ENCODE measurements at places on chromosomes 1 and 21.

- DNase-seq, result no peak
Measured at GRCh38 chr1:62082456-62083363, 111.9 kb upstream of the L1TD1 start.

DNA sequence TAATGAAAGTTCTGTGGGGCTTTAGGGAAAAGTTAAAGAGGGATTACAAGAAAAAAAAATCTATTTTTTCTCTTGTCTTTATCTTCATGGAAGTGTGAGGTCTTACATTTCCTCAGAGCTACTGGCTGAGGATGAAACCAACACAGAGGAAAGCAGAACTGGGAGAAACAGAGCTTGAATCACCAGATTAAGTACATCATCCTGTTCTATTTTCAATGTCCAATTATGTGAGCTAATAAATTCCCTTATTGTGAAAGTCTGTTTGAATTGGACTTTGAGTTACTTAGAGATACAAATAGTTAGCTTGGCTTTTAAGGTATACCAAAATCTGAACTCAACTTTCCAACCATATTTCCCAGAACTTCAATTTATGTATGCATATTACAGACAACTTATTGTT lies 69.2 kb downstream of the LPGAT1 start:
- DNase-seq, result no peak

DNA sequence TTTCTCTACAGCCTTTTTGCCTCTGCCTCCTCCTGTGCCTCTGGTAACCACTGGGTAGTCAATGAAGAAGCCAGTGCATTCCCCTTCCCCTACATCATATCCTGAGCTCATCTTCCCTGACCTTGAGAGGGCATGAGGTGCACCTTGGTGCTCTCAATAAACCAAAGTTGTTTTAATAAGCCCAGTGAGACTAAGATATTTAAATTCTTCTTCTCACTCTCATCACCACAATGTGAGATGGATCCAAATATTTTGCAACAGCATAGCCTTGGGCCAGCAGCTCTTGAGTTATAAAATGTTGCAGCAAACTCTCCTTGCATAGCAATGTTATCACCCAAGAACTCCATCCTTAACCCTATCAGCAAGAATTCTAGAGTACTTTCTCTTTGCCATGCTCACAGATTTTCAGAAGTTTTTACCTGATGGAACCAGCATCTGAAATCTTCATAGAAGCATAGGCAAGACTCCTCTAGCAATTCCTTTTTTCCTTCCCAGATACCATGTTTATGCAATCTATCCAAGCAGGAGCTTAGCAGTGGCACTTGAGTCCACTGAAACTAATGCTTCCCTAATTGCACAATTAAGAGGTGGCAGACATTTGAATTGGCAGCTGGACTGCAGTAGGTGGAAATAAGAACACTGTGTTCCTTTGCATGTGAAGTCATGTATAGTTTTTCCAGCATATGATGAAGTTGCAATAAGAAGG lies 36.8 kb downstream of the CDC7 start:
- DNase-seq, result no peak

DNA sequence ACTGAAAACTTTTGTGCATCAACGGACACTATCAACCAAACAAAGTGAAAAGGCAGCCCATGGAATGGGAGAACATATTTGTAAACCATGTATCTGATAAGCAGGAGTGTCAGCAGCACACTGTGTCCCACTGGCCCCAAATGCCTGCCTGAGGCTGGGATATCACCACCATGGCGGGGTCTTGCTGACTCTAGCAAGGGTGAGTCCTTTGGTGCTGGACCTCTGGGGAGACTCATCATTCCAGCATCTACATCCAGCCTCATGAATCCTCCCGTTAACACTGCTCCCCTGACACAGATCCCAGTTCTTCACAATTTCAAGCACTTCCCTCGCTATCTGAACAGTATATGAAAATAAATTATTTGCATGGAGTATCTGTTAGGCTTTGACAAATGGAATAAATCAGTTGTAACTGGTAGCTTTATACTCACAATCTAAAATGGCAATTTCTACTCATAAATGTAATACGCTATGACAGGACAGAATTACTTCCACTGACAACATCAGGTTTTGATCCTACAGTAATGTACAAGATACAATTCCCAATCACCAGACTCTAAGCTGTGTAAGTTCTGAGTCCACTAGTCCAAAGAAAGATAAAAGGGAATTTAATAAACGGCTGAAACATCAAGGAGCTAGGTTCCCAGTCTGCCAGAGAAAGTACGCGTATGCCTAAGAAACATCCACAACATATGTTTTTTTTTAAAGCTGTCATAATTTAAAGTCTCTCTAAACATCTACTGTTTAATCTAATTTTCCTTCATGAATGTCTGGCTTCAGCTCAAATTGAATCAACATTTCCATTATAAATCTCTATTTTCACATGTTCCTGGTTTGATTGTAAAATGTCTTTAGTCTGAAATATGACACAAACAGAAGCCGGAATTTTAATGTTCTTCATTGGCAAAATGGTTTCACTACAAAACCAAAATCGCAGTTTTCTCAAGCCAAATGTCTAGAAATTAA lies 95.1 kb downstream of the SIPA1L2 start:
- DNase-seq, result no peak

DNA sequence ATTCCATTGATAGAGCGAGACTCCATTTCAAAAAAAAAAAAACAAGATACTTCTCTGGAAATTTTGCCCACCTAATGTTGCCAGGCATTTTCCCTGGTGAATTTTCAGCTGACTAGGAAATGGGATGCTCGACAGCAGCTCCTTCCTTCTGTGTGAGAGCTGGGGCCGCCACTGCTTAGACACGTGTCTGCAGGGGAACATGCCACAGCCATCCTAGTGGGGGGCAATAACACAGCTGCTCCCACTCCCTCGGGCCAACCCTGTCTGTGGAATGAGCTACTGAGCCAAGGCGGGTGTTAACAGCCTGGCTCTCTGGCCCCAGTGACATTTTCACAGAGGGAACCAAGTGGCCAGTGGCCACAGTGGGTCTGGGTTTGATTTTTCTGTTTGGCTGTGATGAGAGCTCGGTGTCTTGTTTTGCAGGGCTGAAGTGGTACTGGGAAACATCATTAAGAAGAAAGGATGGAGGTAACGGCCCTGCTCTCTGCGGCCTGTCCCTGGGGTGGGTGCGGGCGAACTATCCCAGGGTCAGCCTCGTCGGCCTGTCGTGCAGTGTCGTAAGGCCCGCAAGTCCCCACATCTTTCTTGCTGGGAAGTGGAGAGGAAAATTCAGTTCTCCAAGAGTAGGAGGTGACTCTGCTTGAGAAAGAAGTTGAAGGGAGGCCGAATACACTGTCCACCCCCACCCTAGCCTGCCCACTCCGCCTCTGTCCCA lies 39.2 kb downstream of the KCNAB2 start:
- DNase-seq, result no peak

- DNase-seq, result no peak
Measured at GRCh38 chr1:39173119-39173994, 31.1 kb upstream of the MACF1 start.

DNA sequence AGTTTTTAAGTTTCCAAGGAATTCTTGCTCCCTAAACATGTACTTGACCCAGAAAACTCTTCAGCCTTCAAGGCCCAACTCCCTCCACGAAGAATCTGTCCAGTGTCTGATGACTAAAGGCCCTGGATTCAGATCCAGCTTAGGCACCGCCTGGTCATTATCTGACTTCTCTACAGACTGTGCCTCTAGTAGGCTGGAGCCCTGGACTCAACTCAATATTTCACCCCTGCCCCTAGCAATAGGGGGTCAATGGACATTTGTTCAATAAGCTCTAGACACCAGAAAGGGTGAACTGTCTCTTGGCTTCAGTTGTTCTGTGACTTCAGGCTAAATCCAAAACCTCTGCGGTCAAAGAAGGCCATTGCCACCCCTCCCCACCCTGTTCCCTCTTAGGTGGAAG lies 34.5 kb downstream of the NUAK2 start:
- no peak for DNase-seq

DNA sequence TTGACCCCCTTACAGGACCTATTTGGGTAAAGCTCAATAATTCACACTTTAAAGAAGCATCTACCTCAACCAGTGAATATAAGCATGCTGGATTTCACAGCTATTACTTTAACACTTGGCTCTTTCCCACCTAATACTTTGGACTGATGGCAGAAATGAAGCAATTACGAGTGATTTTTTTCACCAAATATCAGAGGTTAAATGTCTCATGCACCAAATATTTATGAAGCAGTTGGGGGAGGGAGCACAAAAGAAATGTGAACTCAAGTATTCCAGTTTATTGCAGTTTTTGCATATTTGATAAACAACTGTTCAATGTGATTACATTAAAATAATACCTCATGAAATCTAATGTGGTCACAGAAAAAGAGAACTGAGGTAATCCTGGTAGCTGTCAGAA lies 223.6 kb downstream of the LRRC7 start:
- no peak for DNase-seq

GRCh38 chr1:14539309-14539708 lies 59.2 kb upstream of the KAZN start:
- DNase-seq, result no peak

DNA sequence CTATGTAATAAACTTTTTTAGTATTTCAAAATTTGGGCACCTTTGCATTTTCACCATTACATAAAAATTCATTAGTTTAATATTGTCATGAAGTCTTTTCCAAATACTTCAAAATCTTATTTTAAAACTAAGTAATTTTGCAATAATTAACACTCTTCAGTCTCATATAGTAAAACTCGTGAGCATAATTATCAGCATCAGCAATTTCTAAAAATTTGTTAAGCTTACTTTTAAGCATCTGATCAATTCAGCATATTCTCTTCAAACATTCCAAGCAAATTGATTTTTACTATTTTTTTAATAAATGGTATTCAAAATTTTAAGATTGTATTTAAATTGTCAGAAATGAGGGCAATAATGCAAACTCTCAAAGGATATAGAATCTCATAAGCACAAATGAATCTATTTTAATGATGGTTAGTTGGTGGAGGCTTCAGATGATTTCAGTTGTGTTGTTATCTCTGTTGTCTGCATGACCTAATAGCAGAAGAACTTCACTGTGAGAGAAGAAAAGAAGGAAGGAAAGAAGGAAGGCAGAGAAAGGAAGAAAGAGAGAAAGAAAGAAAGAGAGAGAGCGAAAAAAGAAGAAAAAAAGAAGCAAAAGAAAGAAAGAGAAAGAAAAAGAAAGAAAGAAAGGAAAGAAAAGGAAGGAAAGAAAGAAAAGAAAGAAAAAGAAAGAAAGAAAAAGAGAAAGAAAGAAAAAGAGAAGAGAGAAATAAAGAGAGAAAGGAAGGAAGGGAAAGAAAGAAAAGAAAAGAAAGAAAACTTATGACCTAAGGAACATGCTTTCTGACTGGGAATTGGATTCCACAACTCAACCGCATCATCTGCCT lies 860.5 kb downstream of the NCAM2 start:
- no peak for DNase-seq

- no peak for DNase-seq
Measured at GRCh38 chr1:205496661-205497060, 7.8 kb upstream of the CDK18 start.

GRCh38 chr1:99621340-99621901 lies 24.5 kb upstream of the PALMD start:
- no peak for DNase-seq

DNA sequence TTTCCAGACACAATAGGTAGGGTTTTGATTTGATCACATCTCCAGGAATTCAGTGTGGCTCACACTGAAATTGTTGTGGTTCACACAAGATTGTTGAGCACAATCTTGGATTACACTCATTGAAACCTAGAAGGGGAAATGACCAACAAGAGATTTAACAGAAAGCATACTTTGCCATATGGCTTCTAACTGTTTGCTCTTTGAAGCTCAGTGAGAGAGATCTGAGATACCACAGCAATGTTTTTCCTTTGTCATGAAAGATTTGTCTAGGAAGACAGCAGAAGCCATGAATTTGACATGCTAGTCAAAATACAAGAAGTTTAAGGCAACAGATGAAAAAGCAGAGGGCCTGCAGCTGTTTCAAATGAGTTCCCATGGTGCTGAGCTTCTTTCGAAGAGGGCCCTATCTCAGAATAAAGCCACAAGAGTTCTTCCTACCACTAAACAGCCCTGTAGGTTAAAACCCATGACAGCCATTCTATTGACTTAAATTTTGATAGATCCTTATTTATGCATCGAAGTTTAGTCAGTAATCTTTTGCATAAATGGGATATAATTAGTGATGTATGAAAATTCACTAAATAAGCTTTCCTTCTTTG lies 650.4 kb downstream of the LTN1 start:
- DNase-seq, result no peak

DNA sequence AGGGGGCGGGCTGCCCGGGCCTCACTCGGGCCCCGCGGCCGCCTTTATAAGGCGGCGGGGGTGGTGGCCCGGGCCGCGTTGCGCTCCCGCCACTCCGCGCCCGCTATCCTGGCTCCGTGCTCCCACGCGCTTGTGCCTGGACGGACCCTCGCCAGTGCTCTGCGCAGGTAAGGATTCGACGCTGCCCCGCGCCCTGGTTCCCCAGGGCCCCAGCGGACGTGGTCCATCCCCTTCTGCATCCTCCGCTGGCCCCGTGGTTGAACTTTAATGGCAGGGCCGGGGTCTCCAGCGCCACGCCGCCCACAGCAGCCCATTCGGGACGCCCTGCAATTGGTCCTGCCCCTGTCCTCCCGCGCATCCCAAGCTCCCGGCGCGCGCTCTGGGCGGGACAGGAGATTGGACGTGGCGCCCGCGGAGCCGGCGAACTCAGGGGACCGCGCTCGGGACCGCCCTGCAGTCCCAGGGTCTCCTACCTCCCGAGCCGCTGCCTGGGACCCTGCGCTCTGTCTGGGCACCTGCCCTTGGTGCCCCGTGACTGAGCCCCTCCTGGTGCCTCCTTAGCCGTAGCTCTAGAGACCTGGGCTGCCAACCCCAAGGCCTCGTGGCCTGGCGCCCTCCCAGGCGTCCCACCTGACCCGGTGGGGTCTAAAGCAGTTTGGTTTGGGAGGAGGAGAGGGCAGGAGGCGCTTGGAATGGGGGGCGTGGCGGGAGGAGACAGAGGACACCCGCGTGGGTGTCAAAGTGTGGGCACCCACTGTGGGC lies at the start of gene ALPL:
TSS of gene ALPL (plus strand) at position 73 of the 762 bp plus-strand sequence. CDS start 44,659 bp downstream, outside the sequence.
- DNase-seq, result no peak

DNA sequence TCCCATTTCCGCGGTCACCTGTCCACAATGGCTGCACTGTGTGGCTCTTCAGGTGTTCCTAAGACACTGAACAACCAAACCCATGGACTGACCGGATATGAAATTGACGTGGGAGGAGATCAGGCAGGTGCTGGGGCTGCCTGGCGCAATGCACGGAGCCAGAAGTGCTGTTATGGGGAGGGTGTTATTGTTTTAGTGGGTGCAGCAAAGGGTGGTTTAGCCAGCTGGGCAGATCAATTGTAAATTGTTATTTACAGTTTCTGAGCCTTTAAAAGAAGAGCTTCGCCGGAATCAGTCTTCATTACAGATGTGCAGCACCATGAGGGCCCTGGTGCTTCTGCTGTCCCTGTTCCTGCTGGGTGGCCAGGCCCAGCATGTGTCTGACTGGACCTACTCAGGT lies at the start of gene CA6:
TSS of gene CA6 (plus strand) at position 301 of the 400 bp plus-strand sequence. CDS start at position 320, 19 bp downstream.
- no peak for DNase-seq

- no peak for DNase-seq
Measured at GRCh38 chr1:93623436-93623835, 58.2 kb downstream of the BCAR3 start.

DNA sequence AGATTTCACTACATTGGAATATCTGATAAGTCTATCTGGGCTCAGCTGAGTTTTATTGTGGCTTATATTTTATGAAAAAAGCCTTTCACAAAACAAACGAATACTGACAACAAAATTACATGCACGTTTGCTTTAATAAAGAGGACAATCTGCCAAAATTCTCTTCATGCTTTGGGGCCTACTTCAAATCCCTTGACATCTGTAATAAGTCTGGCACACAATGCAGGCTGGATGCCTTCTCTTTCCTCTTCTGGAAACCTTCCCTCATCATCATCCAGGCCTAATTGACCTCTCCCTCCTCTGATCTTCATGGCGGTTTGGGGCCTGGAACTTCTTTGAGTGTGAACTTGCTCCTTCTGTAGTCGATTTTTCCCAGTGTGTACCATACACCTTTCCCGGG lies 70.3 kb downstream of the MAP10 start:
- no peak for DNase-seq

Measured in cerebellar nuclear complex (tissue), 1 donor.